ENCODE measurements at places on chromosomes 1 and 21.

- no peak for DNase-seq
These were observed 95.5 kb downstream of the NGF start for GRCh38 chr1:115242543-115242942.

DNA sequence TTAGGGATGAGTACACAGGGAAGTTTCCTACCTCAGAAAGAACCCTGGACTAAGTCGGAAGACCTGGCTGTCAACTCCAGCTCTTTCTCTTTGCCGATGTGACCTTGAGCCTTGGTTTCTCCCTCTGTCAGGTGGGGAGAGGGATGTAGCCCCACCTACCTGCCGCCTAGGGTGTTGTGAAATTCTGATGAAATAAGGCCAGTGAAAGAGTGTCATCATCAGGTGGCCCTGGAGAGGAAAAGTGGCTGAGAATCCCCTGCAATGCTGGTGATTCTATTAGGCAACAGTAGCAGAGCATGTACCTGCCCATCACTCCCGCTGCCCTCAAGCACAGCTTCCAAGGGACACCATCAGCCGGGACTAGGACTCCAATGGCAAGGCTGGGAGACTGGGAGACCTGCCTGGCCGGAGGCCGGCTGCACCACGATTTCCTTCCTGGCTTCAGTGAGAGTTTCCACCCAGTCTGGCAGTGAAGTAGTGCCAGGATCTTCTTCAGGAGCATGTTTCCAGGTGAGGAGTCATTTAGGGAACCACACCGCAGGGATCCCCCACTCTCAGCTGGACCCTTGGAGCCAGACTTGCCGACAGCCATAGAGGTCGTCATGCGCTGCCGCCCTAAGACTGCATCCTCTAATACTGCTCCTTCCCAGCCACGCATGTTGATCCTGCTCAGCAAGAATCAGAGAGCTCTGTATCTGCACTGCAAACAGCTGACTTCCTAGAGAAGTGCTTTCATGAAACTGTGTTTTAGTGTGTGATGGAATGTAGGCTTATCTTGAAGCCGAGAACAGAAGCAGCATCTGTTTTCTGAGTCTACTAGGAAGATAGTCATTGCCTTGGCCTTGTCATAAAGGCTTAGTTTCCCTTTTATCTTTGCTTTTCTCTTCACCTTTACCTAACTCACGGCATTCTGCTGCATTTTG, 88.0 kb upstream of the F3 start:
- DNase-seq = no peak

GRCh38 chr1:237239248-237239647, 197.3 kb downstream of the RYR2 start:
- no peak for DNase-seq

- no peak for DNase-seq
These were observed 4.8 kb upstream of the SFN start for GRCh38 chr1:26858160-26858559.

DNA sequence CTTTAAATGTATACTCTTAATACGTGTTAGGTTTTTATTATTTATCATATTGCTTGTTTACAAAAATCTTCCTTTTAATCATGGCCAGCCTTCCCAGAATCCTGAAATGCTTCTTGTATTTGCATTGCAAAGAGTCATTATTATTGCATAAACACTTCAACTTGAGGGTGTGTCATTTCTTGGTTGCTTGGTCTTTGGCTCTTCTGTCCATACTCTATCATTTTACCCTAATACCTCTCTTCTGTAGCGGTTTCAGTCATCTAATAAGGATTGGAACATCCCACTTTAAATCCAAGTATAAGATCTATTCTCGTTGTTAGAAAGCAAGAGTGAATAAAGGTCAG, 200.6 kb upstream of the CACYBP start:
- no peak for DNase-seq

GRCh38 chr1:207833381-207833780, 77.5 kb downstream of the CD34 start:
- no peak for DNase-seq

DNA sequence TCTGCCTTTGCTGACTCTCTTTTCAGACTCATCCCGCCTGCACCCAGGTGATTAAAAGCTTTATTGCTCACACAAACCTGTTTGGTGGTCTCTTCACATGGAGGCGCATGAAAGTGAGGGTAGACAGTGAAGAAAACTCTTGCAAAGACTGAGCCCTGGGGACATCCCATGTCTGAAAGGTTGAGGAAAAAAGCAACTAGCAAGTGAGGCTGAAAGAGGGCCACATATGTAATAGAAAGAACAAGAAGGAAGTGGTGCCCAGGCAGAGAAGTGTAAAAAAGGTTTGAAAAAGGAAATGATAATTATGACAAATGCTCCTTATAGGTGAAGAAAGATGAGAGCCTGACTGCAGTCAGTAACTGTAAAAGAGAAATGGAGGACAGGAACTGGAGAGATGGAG, 115.9 kb upstream of the NEK7 start:
- DNase-seq = no peak

DNA sequence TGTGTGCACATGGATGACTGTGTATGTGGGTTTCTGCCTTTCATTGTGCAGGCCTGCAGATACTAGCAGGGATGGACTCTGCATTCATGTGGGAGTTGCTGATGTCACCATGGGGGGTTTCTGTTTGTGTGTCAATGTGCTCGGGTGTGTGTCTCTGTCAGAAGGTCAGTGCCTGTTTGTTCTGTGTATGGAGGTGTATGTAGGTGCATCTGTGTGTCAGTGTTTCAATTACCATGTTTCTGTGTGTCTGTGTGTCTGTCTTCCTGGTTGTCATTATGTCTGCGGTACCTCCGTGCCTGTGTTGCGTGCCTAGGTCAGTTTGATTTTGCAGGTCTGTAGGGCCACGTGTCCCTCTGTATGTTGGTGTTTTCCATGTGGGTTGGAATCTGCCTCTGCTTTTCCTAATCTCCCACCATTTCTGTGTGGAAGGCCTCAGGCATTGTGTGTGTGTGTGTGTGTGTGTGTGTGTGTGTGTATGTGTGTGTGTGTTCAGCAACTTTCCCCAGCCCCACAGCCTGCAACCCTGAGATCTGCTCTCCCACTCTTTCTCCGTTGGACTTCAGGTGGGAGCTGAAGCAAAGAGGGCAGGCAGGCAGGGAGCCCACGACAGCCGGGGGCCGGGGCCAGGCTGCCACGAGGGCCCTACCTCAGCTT, 36.7 kb upstream of the WASF2 start:
- DNase-seq = no peak

- DNase-seq = no peak
These were observed 3.1 kb upstream of the SRP9 start for GRCh38 chr1:225774281-225775147.

- no peak for DNase-seq
These were observed 96.1 kb upstream of the PRMT6 start for GRCh38 chr1:106960412-106960811.

DNA sequence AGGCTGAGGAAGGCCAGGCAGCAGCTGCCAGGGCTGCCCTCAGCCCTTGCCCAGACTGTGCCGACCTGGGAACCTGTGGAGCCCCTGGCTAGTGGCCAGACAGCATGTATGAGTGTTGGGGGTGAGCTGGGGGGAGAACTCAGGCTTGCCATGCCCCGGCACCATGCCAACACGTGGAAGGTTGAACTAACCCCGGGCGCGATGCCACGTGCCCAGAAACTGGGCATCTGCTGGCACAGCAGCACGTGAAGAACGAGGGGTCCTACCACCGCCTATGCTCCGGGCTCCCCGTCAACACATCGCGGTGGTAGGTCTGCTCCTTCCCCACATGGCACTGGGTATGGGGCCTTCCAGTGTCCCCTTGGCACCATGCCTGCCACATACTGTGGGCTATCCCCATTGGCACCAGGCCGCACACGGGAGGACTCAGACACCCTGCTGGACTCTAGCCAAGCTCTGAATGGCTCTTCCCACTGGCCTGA, 68.7 kb downstream of the CASZ1 start:
- no peak for DNase-seq

GRCh38 chr1:23168079-23168444, 594 bp downstream of the LUZP1 start:
- DNase-seq = peak; percentile 49

DNA sequence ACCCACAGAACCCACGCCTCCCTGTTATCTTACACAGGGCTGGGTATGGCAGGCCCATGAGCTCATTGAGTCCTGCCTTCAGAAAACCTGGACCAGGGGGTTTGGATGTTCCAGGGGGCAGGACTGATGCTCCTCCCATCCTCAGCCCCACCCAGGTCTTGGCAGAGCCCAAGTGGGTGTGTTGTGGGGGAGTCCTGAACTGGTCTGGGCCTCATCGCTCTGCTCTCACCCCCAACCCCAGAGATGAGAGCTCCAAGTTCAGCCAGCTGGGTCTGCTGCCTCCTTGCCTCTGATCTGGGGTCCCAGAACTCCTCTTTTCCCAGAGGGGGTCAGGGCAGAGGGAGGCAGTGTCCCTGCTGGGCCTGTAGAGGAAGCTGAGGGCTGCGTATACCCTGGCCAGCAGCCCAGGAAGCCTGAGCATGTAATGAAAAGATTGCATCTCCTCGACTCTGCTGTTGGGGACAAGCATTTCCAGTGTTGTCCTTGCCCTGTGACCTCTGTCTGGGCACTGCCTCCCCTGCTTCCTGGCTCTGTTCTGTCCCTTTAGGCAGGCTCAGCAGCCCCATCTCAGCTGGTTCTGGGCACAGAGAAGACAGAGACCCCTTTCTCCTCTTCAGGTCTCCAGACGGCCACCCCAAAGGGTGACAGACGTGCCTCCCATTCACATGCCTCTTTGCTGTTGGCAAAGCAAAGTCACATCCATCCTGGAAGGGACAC, 54.7 kb upstream of the EPS8L3 start:
- no peak for DNase-seq

DNA sequence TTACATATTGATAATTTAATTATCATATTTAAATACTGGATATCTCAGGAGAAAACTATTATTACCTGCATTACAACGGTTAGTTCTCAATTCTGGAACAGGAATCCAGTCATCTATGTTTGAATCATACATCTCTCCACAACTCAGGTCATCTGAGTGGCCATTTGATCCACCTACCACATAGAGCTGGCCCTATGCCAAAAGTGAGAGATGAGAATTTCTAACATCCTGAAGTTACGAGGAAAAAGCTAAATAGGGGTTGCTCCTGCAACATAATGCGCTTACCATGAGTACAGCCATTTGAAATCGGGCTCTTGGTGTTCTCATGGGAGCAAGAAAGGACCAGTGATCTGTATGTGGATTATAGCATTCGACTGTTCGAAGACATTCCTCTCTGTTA, 16.9 kb downstream of the IVNS1ABP start:
- DNase-seq = no peak

DNA sequence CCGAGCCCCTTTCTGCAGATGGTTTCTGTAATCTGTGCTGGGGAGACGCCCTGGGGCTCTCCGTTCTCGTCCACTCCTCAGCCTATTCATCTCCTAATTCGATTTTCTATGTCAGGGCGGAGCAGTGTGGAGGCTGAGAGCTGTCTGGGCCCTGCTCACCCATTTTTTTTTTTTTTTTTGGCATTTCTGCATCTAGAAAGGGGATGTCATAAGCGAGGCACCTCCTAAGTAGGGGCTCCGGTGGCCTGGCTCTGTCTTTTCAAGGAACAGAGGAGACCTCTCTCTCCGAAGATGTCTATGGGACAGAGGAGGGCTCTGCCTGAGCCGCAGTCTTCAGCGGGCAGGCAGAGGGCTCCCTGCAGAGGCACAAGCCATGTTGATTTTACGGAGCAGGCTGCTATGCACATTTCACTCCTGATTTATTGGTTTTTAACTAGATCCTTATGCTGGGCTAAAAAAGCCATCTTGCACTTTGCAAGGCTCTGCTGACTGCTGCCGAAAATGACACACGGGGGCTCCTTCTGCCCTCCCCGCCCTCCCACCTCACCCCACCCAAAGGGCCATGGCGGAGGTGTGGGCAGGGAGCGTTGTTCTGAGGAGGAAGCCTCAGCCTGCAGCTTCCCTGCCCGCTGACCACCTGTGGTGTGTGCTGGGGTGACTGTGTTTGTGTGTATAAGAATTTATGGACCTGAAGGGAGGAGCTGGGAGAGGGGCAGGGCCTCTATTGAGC, 71.0 kb downstream of the FOXD2 start:
- DNase-seq = no peak

DNA sequence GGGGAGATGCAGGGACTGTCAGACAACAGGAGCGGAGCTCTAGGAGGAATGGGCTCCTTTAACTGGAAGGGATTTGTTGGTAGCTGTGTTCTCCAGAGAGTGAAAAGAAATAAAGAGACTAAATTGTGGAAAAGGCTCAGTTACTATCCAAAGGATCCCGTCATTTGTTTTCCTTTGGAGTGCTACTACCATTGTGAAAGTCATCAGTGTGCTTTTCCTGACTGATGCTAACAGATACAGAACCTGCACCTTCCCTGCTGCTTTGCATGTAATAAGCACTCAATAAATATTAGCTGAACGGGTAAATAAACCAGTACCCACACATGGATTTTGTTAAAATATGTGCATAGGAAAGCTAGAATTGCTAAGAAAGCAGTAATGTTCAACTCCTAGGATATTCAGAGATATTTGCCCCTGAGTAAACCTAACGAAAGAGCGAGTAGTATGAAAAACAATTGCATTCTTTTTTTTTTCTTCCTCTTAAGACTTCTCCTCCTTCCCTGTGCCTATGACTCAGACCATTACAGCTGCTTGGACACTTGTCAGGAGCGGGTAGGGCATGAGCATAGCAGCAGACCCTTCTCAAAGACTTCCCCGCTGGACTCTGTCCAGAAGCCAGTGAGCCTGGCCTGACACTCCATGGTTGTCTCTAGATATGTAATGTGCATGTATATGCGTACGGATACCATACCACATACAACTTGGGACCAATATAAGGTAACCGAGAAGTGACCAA, 41.7 kb downstream of the PTGFRN start:
- no peak for DNase-seq

DNA sequence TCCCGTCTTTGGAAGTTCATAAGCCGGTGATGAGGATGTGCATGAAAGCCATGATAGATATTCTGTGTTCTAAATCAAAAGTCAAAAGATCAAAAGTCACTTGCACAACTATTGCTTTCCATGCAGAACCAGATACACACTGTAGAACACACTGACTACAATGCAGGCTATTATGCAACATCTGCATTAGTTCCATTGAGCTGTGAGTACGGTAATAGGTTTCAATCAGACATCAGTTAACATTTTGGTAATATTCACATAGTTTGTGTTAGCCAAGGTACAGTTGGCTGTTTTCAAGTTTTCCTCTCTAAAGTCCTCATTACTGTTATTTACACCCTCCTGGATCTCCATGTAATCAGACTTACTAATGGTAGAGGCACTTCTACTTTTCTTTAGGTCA, 3.1 kb downstream of the KCNA2 start:
- no peak for DNase-seq

GRCh38 chr1:99472893-99473292, 173.0 kb upstream of the PALMD start:
- no peak for DNase-seq

- DNase-seq = no peak
These were observed 4.8 kb upstream of the KCNJ6 start for GRCh38 chr21:37921091-37921490.
